ENCODE measurements at places on chromosomes 7 and 10. TPM values are rescaled to one million over a fixed set of nuclear protein-coding genes. Genes with fewer than 3 reads are reported as not detected.

Gene STEAP4
- total RNA-seq: 477 TPM

Gene C10orf67
- under 0.01 TPM for total RNA-seq

Gene CUL1
- total RNA-seq: 47.1 TPM

Gene STARD3NL
- total RNA-seq: 56.5 TPM

Gene ASZ1
- total RNA-seq: not detected

Gene C7orf33
- total RNA-seq: not detected

Gene MYOZ1
- not detected for total RNA-seq

Gene MNX1
- total RNA-seq: not detected

Gene TET1
- total RNA-seq: 4.5 TPM

Gene APBB1IP
- 12.9 TPM for total RNA-seq

Gene SVOPL
- not detected for total RNA-seq

Measured in subcutaneous preadipocyte (primary cell).